ENCODE measurements at places on chromosomes 4 and X.
A peak's percentile ranks its signal among the peaks of the same experiment; 100 is the strongest.

GRCh38 chr4:94571298-94571697, 119.6 kb downstream of the PDLIM5 start:
- DNase-seq = no peak

GRCh38 chr4:146506272-146506671, 15.5 kb downstream of the SLC10A7 start:
- DNase-seq = no peak

GRCh38 chrX:79367907-79368306, 773 bp upstream of the ITM2A start:
- DNase-seq = no peak

DNA sequence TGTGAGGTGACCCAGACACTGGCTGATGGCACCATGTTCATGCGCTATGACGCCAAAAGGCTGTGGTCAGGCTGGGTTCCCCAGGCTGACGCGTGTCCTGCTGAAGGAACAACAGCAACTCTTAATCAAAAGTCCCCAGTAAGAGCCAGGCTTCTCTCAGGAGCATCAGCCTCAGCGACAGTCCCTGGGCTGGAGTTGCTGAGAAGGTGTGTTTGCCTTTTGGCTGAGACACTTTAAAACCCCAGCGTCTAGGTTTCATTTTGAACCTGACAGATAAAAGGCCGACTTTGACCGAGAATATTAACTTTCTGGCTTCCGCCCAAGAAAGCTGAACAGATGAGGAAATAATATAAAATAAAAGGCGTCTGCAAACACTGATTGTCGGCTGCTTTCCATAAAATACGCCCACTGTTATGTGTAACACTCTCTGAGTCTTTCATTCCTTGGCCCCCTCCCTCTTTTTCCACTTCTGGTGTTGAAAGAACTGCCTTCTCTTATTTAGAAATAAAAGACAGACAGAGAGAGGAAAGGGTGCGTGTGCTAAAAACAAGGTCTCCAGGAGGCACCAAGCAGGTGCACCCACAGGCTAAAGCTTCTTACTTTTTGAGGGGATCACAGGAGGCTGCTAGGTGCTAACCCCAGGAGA, 373.6 kb downstream of the MID1IP1 start:
- no peak for DNase-seq

DNA sequence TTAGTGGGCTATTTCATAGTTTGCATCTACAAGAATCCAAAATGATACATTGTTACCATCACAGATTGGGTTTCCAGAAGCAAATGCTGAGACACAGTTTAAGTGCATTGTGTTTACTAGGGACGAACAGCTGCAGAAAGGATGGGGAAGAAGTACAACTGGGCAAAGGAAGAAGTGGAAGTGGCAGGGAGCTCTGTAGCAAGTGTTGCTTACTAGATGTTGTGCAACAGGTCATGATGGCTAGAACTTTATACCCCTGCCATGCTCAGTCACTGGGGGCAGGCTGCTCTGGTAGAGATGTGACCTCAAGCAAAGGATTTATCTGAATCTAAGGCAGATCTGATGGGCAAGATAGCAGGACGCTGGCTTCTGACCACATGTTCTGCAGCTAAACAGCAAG, 76.1 kb upstream of the EMCN start:
- DNase-seq = no peak

- no peak for DNase-seq
Observed at GRCh38 chr4:69828828-69829227, 31.1 kb downstream of the SULT1E1 start.

GRCh38 chr4:145899886-145900460, 38.6 kb downstream of the ZNF827 start:
- no peak for DNase-seq

GRCh38 chr4:15327311-15328298, 100.2 kb upstream of the C1QTNF7 start:
- DNase-seq = peak; percentile 81

DNA sequence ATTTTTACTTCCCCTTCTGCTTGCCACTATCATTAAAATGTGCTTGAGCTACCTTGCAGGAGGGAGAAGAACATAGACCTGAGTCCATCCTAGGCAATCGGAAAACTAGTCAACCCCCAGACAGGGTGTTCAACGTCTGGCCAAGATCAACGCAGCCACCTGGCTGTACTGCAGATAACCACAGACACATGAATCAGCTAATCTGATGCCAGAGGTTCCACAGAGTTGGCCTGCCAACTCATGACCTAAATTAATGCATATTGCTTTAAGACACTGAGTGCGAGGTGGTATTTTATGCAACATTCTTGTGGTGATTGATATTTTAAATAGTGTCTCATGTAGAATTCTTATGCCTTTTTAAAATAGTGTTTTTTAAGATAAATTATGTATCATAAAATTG, 1283.8 kb upstream of the PABPC4L start:
- DNase-seq = no peak

DNA sequence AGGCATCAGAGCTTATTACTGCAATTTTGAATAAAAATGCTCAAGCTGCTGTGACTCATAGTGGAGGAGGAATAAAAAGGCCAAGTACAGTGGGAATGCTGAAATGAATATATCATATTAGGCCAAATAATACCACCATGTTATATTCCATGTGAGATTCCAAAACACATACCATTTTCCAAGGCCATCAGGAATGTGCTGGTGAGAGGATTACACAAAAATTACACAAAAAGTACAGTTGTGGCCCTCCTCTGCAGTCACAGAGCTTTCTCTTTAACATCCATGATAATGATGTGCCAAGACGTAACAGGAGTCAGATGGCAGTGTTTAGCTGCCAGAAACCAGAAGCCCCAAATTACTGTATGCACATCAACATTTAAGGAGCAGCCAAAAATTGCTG, 153.5 kb downstream of the PCDH18 start:
- peak; percentile 21 for DNase-seq

DNA sequence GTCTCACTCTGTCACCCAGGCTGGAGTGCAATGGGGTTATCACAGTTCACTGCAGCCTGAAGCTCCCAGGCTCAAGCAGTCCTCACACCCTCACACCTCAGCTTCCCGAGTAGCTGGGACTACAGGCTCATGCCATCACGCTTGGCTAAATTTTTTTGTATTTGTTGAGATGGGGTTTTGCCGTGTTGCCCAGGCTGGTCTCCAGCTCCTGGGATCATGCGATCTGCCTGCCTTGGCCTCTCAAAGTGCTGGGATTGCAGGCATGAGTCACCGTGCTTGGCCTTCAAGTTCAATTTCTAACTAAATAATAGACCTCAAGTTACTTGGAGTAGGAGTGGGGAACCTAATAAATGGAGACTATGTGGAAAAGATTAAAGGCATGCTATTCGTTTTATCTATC, 48.9 kb downstream of the MND1 start:
- peak; percentile 43 for DNase-seq

DNA sequence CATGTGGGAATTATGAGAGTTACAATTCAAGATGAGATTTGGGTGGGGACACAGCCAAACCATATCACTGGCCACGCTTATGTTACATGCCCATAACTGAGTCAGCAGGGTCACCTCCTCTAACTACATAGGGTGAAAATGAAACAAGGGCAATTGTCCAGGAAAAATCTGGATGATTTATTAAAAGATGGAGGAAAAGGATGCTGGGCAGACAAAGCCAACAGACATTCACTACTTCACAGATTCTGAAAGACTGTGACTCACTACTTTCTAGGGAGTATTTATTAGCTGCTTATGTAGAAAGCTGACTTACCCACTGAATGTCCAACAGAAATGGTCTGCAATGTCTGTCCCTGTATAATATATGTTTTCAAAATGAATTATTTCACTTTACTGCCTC, 72.4 kb downstream of the APBB2 start:
- peak; percentile 82 for DNase-seq

DNA sequence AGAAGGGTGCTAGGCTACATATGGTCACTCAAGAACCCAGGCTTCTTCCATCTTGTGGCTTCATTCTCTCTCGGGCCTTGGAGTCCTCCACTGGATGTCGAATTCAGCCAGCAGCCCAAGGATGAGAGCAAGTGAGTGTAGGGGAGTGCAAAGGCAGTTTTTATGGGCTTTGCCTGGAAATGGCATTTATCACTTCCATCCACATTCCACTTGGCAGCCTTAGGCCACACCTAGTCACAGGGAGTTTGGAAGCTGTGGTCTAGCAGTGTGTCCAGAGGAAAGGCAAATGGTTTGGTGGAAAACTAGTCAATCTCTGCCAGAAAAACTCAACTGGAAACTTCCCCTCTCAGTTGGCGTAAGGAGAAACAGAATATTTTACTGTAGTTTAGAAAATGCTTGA, 59.0 kb downstream of the NHS start:
- DNase-seq = no peak

- no peak for DNase-seq
Observed at GRCh38 chr4:159422019-159422418, 319.1 kb downstream of the RAPGEF2 start.

GRCh38 chr4:17875402-17876070, 64.8 kb downstream of the NCAPG start:
- no peak for DNase-seq

GRCh38 chr4:76606645-76607265, 171.7 kb downstream of the SHROOM3 start:
- DNase-seq = no peak

- DNase-seq = no peak
Observed at GRCh38 chrX:129658429-129658828, 3.7 kb upstream of the APLN start.

DNA sequence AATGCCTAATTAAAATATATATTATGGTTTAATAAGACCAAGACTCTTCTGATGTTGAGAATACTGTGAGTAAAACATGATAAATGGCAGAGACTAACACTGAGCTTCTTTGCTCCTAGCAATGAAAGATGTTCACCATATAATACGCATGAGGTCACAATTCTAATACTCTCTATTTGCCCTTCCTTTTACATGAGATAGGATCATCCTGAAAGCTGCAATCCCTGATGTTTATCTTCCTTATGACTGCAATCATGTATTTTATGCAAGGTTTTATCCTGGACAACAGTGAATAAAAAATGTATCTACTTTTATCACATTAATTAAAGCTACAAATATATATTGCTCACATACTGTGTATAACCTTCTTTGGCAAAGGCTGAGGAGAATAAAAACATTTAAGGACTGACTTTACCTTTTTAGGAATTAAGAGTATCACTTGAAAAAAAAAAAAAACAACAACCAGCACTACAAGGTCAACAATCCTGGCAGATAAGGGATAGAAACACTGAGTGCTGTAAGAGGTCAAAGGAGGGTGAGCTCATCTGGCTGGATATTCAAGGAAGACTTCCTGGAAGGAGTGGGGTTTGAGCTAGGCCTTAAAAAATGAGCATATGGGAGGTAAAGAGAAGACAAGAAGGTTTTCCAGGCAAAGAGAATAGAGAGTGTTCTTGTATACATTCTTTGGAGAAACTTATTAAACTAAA, 99.9 kb downstream of the AREG start:
- DNase-seq = no peak

DNA sequence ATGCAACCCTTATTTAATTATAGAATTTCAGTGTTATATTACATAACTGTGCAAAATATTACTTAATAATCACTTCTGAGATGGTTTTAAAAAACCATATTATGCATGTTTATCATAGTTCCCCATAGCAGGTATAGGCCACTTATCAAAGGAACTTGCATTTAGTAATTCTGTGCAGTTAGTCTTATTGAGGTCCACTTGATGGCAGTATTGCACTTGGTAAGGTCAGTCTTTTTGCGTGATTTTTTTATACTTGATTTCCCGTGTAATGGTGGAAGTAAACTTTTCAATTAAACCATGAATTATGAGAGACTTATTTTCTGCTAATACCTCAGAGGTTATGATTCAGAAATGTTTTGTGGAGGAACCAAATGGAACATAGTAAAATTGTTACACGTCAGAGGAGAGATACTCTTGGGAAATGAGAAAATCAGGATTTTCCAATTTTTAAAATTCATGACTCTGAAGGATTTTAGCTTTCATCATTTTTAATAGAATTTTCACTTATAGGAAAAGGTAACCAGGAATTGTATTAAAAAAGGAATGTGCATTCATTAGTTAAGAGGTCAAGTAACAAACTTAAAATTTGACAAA, 230.0 kb downstream of the CCSER1 start:
- peak; percentile 3 for DNase-seq

DNA sequence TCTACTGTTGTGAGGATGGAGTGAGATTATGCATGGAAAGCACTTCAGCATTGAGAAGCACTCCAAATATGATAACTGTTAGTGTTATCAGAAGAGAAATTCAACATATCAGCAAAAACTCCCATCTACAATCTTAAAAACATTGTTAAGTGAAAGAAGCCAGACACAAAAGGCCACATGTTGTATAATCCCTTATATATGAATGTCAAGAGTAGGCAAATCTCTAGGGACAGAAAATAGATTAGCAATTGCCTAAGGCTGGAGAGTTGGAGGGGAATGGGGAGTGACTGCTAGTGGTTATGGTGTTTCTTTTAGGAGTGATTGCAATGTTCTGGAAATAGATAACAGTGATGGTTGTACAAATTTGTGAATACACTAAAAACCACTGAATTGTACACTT, 122.5 kb upstream of the LNX1 start:
- no peak for DNase-seq

DNA sequence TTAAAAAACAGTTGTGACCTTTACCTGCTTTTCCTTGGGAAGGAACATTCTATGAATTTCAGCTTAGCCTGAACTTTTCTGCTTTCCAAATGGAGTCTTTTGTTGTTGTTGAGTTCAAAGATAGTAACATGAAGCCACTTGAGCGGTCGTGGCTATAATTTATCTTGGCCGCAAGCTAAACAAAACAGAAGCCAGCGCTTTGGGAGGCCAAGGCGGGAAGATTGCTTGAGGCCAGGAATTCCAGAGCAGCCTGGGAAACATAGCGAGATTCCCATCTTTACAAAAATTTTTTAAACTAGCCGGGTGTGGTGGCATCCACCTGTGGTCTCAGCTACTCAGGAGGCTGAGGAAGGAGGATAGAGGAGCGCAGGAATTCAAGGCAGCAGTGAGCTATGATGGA, 29.9 kb downstream of the TKTL1 start:
- DNase-seq = no peak

GRCh38 chr4:8345053-8345945, 75.7 kb downstream of the HTRA3 start:
- no peak for DNase-seq

DNA sequence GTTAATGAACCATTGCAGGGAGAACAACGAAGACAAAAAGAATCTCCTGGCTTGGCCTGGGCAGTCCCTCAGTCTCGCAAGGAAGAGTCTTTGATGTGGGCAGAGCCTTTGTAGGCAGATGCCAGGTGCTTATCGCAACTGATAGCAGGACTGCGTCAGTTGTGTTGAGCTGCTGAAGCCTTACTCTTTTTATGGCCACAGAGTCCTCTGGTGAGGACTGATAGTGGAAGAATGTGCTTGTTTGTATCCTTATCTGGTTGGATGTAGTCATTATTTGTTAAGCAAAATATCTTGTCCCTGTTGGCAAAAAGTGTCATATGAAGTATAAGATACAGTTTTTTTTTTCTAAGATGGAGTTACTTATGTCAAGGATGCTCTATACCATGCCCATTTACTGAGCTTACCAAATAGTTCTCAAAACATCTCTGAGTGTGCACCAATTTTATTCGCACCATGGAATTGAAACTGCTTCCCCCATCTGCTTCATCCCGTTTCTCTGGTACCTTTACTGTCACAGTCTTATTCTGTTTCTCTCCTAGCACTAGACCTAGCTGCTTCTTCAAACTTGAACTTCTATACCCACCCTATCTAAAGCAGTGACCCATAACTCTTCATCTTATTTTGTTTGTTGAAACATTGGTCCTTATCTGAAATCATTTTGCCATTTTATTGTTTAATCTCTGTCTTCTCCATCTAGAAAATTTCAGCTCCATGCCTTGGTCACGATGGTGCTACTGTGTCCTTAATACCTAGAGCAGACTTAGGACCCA, 47.0 kb upstream of the SPRY1 start:
- DNase-seq = no peak

- no peak for DNase-seq
Observed at GRCh38 chrX:13965531-13965930, 64.2 kb downstream of the GEMIN8 start.

GRCh38 chr4:27684610-27685011, 824.0 kb downstream of the STIM2 start:
- DNase-seq = peak; percentile 8

Measured in AG08395 (cell line).